ENCODE measurements at places on chromosomes 2 and 18.
A peak's percentile ranks its signal among the peaks of the same experiment; 100 is the strongest.

DNA sequence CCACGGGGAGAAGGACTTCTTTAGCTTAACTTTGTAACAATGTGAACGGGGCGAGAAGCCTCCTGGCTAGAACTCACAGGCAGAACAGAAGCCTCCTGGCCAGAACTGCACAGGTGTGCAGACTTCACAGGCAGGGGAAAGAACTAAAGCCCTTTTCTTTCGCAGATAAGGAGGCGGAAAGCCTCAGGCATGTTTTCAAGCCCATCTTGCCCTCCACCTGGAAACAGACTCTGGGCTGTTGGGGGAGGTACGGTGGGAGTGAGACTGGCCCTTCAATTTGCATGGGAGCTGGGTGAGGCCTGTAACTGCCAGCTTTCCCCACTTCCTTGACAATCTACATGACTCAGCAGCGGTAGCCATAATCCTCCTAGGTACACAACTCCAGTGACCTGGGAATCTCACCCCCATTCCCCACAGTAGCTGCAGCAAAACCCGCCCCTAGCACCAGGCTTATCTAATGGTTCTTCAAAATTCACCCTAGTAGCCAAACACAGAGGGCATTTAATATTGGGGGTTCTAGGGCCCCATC lies 22.9 kb upstream of the ABCA12 start:
- no peak for DNase-seq

DNA sequence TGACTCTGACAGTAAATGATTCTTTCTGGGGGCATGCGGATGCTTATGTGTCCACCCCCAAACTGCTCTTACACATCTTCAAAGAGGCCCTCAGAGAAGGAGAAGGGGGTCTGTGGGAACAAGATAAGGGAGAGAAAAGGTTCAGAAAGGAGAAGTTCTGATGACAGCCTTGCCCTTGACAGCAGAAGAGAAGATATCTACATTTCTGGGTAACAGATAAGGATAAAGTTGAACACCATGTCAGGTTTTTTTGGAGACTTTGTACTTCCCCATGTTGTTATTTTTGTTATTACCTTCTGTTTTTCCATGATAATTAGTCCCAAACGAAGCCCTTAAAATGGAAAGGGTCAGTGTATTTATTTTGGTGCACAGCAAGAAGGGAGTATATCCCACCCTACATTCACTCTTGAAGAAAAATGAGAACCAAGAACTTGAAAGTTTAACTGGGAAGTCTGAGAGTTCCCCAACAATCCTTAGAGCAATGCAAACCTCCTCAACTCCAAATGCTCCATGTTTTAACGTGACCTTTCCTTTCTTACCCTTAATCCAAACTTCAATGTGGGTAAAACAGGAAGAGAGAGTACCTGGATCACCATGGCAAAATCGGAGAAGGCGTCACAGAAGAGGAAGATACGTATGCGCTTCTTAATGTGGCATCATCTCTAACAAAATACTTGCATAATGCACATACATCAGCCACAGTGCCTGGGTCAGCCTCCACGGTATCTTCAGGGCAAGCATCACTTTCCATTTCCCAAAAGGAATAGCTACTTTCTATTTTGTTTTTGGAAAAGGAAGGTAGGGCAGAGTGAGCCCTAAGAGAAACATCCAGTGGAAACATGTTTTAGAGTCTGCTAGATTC lies 264.6 kb upstream of the STON1 start:
- DNase-seq = no peak

DNA sequence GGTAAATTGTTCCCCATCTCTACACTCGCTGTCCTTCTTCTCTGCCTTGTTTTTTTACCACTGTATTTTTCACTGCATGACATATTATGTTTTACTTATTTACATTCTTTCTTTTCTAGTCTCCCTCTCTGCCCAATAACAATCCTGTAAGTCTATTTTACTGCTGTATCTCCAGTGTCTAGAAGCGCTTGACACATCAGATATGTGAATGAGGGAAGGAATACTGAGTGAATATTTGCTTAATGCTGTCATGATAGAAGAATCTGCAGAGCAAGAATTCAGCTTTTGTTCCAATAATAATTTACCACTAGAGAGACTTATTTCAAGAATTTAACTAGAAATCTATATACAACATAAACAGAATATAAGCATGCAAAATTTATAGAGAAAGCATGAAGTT lies 99.5 kb downstream of the GALNT13 start:
- DNase-seq = no peak

DNA sequence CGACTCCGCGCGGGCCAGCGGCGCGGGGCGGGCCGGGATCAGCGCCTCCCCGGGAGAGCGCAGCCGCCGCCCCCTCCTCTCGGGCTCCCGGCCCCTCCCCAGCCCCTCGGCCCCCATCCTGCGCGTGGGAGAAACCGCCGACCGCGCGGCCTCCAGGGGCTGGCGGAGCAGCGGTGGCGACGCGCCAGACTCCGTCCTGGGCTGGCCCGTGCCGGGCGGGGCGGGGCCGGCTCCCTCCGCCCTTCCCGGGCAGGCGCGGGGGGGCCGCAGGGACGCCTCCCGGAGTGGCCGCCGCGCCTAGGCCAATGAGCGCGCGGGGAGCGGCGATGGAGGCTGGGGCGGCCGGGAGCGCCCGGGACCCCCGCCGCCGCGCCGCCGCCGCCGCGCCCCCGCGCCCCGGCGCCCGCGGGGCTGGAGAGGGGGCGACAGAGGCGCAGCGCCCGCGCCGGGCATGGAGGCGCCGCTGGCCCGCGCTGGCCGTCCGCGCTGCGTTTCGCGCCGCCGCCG lies 49.1 kb downstream of the KCNIP3 start:
- no peak for DNase-seq

DNA sequence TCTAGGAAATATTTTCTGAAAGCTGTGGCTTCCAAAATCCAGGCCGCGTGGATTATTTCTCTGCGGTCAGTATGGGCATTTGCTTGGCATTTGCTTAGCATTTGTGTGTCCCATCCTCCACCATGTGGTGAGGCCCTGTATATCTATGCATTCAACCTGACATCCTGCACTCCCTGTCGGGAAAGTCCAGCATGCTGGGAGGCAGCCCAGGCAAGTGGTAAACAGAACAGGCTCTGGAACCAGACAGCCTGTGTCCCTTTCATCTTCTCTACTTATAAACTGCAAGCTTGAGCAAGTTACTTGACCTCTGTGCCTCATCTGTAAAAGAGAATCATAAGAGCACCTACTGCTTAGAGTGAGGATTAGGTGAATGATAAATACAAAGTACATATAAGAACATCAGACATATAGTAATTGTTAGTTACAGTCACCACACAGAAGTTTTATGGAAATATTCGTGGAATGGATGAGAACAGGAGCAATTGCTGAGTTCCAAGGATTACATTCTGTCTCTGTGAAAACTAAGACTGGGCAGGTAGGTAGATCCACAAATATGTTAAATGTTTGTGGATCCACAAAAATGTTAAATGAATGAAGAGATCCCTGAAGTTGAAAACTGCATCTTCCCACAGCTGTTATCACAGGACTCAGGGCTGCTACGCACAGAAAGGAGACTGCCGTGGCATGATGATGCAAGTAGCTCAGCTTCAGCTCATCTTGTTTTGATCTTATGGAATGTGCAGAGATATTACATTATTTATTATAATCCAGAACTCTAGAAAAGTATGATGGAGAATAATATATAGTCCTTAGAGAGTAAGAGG lies 317.0 kb upstream of the MMADHC start:
- no peak for DNase-seq

DNA sequence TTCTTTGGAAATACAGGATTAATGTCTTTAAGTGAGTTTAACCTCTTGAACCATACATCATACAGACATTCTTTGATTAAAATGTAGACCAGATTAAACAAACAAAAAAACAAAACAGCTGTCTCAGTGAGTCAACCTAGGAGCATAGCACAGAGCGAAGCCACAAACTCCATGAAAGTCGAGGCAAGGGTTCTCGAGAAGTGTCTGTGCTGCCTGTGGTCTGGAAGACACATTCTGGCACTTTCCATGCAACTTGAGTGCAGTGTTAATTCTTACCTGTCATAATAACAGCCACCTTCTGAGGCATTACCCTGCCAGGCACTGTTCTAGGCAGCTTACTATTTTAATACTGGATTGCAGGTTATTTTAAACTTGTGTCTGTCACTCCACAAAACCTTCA lies 435.5 kb upstream of the MMADHC start:
- DNase-seq = no peak

GRCh38 chr2:240435948-240436682 lies 652 bp downstream of the GPC1 start:
- DNase-seq = no peak

DNA sequence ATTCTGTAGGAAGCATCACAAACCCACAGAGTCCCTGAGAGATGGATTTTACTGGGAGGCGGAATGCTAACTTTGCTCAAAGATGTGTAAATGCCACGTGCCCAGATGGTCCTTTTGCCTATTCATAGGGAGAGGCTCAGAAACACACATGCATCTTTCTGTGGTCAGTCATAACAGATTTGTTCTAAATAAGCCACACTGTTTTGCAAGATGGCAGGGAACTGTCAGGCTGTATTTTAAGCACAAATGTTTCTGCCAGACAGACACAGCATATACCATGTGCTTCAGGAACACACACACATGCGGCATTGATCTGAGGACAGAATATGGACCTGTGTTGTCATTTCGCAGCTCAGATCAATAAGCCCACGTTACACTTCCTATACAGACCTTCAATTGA lies 312.0 kb downstream of the GPD2 start:
- no peak for DNase-seq

DNA sequence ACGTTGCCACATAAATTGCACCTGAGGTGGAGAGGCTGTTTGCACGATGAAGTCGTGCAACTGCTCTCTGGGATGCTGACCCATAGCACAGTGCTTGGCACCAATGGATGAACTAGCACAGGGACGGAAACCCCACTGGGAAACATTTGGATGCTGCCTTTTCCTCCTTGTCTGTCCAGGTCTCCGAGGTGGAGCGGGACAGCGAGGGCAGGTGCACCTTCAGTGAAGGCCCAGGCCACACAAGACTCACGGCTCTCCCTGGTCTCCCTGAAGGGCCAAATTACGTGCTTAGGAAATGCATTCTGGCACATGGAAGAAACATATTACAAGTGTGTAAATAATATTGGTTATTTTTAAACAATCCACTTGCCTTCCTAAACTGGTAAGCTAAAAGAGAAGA lies 70.3 kb downstream of the TPO start:
- DNase-seq = no peak

DNA sequence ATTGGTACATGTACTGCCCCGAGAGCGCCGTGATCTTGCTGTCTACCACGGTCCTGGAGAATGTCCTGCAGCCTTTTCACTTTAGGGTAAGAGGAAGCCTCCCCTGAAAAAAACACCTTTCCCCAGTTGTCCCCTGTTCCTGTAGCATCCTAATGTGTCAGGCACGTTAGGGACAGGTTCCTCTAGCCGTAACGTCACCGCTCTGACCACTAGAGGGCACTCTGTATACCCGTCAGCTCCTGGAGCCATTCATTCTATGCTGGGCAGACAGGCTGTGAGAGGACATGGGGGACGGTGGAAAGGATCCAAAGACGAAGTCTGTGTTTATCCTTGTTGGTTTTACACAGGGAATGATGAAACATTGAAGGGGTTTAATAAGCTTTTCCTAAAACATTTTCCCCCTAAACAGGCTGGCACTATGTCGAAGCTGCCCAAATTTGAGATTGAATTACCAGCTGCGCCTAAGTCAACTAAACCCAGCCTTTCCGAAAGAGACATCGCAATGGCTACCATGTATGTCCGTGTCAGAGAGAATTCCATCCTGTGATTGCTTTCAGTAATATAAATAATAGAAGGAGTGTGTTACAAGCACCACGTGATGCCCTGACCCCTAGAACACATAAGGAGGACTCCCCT lies 12.7 kb downstream of the RMC1 start:
- DNase-seq = peak; percentile 62

- peak; percentile 24 for DNase-seq
Measured at GRCh38 chr2:3223080-3223923, 154.3 kb downstream of the EIPR1 start.

GRCh38 chr2:135954020-135954601 lies 31.3 kb downstream of the DARS1 start:
- DNase-seq = no peak

DNA sequence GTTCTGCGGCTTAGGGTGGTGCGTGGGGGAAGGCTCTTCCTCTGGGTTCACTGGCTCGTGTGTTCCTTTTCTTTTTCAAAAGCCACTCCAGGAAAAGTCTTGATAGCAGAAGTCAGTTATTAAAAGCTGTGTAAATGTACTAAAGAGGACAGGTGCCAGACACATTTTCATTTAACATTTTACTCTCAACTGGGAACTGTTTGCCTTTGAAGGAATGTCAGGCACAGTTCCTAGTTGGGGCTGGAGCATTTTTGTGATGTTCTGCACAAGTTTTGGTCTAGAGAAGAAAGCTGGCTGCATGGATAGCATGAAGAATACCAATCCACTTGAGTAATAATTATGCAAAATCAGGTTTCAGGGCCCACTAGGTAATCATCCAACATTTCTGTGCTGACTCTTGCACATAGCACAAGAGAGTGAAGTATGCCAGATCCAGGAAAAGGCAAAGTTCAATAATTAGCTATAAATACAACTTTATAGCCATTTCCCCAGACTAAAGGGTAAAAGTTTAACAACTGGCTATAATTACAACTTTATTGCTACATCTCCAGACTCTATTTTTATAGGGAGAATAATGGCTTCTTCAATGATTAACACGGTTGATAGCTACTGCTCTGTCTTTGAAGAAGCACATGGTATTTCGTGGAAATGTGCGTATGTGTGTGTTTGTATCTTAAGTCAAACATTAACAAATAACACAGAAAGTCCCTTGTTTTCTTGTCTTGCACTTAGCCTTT lies 16.2 kb downstream of the SCYGR8 start:
- no peak for DNase-seq

GRCh38 chr18:46652372-46652771 lies 4.6 kb downstream of the LOXHD1 start:
- DNase-seq = no peak

Data from activated T-cell treated with anti-CD3 and anti-CD28 coated beads for 1 hour (primary cell).